COLO829 (cell line): ENCODE measurements at places on chromosomes 12 and 14.
A peak's percentile ranks its signal among the peaks of the same experiment; 100 is the strongest.

- DNase-seq, result no peak
These were observed 22.3 kb upstream of the GNS start for GRCh38 chr12:64781280-64782190.

DNA sequence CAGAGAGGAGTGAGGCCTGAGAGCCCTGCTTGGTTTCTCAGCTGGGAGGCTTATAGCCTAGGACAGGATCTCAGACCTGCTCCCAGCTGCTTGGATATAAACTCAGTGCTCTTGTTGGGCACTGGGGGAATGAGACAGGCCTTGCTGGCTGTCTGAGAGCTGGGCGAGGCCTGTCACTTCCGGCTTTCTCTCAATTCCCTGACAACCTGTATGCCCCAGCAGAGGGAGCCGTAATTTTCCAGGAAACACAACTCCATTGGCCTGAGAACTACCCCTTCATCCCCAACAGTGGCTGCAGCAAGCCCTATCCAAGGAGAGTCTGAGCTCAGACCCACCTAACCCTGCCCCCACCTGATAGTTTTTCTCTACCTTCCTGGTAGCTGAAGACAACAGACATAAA is 258.3 kb upstream of the STXBP6 start:
- DNase-seq, result no peak

- DNase-seq, result peak; percentile 50
These were observed 121.1 kb upstream of the EEA1 start for GRCh38 chr12:93050026-93050747.

- no peak for DNase-seq
These were observed 21.9 kb upstream of the ADIPOR2 start for GRCh38 chr12:1668833-1669543.

GRCh38 chr12:82857276-82857675 is 170.6 kb downstream of the TMTC2 start:
- peak; percentile 54 for DNase-seq

GRCh38 chr14:75543786-75544185 is 21.5 kb downstream of the BATF start:
- DNase-seq, result no peak

GRCh38 chr14:89493877-89494634 is 77.0 kb upstream of the FOXN3 start:
- DNase-seq, result no peak

GRCh38 chr14:41873686-41874317 is 267.1 kb downstream of the LRFN5 start:
- peak; percentile 86 for DNase-seq

DNA sequence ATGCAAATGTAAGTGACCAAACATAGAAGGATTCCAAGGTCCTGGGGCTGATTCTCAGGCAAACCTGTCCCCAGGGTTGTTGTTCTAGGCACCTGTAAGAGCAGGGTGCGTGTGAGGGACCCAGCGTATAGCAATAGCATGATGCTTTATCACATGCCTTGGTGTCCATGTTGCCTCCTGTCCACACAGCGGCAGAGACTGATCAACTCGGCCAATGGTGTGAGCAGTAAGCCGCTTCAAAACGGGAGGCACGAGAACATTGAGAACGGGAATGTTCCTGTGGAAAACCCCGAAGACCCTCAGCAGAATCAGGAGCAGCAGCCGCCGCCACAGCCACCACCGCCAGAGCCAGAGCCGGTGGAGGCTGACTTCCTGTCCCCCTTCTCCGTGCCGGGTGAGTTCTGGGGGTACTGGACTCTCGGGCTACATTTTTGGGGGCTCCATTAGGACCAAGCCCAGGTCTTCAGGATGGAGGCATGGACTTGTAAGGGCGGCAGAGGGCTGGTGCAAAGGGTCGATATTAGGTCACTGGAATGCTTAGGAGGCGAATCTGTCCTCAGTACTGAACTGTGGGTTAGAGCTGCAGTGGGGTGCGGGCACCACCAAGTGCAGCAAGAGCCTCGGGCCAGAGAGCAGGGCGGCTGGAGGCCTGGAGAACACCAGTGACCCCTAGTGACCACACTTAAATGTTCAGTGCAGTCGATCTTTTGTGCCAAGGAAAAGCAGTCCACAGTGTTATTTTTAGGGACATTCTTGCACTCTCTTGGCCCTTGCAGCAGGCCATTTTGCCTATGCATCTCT is 57.2 kb upstream of the RIN3 start:
- peak; percentile 35 for DNase-seq

DNA sequence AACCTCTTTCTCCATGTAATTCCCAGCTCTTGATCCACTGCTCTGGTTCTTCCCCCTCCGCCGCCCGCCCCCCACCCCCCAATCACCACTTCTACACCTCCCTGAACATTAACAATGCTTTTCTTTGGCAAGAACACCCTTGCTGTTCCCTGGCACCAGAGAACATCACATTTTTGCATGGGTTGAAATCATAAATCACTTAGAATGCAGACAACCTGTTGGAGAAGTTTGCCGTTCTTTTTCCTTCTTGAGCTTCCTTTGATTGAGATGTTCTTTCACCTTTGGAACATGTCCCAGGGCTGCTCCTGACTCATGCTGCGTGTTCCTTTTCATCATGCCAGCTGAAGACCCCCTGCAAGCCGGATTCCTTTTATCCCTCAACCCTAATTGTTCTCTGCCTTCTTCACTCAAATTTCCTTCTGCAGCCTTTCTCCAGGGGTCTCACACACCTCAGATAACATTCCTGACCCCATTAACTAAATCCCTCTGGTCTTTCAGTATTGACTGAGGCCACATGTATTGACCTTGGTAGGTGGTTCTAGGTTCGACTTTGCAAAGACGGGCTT is 294.1 kb upstream of the TMPO start:
- no peak for DNase-seq

- no peak for DNase-seq
These were observed 5.0 kb upstream of the C1RL start for GRCh38 chr12:7114008-7114407.

GRCh38 chr14:95396221-95396620 is 76.5 kb upstream of the CLMN start:
- DNase-seq, result no peak

DNA sequence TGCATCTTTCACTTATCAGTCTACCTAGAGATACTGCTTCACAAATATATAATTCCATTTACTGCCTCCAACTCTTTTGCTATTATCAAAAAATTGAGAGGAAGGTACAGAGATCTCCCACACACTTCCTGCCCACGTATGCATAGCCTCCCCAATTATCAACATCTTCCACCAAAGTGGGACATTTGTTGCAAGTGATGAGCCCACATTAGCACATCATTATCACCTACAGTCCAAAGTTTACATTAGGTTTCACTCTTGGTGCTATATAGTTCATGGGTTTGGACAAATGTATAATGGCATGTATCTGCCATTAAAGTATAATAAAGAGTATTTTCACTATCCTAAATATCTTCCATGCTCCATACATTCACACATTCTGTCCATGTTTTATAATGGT is 66.3 kb downstream of the SLC2A13 start:
- no peak for DNase-seq

DNA sequence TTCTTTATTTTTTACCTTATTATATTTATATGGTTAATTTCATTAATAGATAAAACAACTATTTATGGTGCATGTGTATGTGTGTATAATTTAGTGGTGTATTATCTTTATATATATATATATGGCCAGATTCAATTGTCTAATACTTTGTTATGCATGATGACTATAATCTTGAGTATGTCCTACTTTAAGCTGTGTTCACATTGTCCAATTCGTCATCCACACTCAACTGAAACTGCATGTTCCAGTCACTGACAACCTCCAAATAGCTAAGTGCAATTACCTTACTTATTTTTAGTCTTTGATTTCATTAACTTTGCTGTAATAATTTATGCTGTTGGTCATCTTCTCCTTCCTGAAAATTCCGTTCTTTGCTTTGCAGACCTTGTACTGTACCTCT is 306.5 kb upstream of the TMTC1 start:
- no peak for DNase-seq

GRCh38 chr12:121781998-121782979 is 11.2 kb downstream of the RHOF start:
- DNase-seq, result no peak

- peak; percentile 8 for DNase-seq
These were observed 104.5 kb downstream of the TGFB3 start for GRCh38 chr14:75877292-75877691.

- no peak for DNase-seq
These were observed 351.1 kb upstream of the FLRT2 start for GRCh38 chr14:85178864-85179263.

GRCh38 chr14:99067141-99067920 is 204.7 kb downstream of the BCL11B start:
- no peak for DNase-seq

- no peak for DNase-seq
These were observed 47.7 kb downstream of the CLMN start for GRCh38 chr14:95272057-95272456.

DNA sequence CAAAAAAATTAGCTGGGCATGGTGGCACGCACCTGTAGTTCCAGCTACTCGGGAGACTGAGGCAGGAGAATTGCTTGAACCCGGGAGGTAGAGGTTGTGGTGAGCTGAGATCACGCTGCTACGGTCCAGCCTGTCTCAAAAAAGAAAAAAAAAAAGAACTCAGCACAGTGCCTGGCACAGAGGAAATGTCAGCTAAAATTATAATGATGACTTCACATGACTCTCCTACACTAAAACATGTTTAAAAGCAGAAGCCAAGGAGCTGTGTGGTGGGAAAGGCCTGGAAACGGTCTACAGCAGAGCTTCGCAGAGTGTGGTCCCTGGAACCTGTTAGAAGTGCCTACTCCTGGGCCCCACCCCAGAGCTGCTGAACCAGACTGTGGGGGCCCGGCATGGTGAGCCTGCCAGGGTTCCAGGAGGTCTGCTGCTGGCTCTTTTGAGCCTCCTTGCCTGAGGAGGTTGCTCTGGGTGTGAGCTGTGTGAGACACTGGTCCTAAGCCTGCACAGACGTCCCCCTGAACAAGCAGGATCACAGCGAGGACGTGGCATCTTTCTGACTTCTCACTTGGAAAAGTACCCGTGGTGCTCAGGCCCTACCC is 28.1 kb downstream of the TCHP start:
- DNase-seq, result no peak

DNA sequence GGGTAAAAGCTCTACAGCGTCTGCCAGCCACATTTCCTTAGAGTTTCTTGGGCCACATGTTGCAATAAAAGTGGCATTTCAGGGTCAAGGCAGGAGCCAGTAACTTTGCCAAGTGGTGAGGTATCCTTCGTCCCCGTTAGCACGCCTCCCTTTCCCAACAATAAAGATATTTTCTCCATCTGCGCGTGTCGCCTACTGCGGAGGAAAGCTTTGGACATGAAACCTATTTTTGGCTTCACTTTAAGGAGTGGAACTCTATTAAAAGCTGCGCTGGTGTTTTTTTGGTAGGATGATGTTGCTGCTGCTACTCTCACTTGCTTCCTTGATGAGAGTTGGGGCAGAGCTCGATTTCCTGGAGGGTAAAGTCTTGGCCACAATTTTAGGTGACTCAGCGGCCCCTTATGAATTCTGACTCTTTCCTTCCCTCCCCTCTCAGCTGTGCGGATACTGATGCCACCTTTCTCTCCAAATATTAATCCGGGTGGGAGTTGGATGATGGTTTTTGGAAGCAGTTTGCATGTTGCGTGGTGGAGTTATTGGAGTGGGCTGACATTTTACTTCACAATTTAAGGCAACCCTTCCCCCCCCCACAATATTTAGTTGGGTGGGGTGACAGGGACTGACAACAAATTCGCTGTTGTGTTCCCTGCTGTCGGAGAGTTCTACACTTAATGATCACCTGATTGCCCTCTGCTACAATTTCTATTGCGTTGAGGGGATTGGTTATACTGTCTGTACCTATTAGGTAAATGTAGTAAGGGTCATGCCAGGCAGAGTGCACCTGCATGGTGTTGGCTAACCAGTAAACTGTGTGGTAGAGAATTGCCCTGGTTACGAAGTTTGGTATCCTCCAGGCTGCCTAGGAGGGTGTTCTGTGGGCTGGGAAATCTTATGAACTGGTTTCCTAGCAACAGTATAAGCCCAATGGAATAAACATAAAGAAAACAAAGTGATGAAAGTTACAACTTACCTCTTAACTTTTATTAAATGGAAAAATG is 1.1 kb downstream of the CCDC91 start:
- DNase-seq, result no peak

DNA sequence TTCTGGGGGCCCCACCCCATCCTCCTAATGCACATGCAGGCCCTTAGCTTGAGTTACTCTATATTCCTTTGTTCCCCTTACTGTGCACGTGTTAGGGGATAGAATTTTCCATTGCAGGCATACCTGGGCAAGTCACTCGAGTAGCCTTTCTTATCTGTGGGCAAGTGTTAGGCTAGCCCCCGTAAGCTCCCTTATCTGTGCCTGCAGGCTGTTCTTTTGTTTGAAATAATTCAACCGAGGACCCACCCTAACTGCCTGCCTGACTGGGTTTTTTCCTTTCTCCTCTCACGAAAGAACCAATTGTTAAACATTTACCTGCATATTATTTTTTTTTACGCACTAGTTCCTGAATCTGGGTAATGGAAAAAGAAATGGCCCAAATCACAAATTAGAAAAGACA is 21.3 kb upstream of the BCAT1 start:
- DNase-seq, result no peak

GRCh38 chr14:34426313-34427295 is 35.4 kb downstream of the SPTSSA start:
- no peak for DNase-seq

DNA sequence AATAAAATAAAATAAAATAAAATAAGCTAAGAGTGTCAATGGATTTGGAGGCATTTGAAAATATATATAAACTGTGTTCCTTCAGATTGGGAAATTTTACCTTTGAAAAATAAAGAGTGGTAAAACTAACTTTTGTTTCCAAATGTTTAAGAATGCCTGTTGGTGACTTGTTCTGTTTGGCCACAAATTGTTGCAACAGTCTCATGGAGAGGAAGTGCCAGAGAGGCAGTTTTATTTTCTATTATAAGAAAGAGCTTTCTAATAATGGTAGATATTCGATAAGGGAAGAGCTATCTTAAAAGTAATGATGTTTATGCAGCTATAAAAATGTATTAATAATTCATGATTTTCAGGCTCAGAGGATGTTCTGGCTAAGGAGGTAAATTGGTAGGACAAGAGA is 68.8 kb upstream of the MDGA2 start:
- no peak for DNase-seq
